ENCODE measurements at places on chromosomes 1 and 21.

GRCh38 chr1:177301425-177302124, 130.8 kb downstream of the BRINP2 start:
- no peak for DNase-seq

DNA sequence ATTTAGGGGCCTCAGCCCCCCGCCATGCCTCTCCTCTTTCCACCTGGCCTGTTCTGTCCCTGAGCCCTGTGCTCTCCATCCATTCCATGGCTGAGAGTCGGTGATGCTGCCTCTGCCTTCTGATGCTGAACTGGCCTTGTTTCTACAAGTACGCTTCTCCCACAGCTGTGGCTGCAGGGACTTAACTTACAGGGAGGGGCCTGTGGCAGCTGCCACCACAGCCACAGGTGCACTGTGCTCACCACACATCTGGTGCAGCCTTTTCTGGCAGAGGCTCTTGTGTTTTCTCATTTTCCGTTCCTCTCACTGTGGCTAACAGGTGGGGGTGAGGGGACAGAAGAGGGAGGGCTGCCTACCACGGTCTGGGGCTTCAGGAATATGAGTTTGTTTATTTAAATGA, 4.2 kb downstream of the FMO1 start:
- no peak for DNase-seq

DNA sequence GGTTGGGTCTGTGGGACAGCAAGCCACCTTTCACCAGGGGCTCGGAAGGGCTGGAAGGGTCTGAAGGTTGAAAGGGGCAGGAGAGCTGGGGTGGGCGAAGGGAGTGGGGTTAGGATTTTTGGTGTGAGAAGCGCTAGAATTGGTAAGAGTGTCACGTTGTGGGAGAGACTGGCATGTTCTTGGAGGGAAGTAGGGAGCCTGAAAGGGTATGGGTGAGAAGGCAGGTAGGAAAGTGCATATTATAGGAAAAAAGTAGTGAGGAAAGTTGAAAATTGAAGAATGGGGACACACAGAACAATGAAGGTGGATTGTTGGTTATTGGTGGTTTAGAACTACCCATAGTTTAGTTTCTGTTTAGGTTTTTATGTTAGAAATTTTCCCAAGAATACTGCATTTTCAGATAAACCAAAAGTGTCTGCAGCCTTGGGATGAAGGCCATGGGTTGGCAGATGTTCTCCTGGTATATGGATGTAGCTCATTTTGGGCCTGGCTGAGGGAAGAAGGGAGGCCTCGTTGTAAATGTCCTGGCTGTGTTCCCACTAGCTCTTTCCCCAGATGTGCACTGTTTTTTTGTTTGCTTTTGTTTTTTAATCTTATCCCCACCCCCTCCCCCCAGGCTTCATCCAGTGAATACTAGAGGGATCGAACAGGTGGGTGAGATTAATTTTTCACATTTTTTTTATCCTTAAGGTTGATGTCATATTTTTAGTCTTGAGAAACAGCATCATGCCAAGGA, 1.2 kb downstream of the LRRC42 start:
- no peak for DNase-seq

DNA sequence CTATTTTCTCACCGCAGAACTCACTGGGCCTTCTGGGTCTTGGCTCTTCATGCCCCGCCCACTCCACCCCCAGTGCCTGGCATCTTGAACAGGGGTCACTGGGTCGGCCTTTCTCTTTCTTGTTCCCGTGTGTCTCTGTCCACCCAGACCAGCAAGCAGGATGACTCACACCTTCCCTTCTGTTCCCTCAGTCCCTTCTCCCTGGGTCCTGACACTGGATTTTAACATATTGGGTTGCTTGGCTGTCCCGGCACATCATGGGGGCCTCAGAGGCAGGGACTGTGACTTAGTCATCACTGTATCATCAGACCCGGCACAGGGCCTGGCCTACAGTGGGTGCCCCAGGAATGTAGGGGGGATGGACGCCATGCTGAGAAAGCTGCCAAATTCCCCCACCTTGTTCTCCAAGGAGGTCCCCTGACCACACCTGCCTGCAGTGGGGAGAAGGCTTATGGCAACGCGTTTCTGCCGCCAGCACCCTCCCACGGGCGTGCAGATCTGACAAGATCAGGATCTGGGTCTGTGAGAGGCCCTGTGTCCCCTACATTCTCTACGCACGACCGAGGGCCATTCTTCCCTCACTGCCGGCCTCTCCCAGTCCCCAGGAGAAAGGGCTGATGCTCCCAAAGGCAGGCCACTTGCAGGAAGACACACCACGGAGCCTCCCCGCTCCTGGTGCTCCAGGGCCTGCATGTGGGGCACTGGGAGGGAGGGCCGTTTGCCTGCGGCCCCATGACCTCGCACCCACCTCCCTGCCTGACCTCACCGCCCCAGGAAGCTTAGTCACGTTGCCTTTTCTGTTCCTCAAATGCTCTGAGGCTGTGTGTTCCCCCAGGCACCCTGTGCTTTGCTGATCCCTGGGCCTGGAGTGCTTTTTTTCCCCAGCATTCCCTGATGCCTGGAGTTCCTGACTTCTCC, 157.2 kb upstream of the TMEM51 start:
- no peak for DNase-seq

GRCh38 chr1:185083818-185084217, 38.5 kb downstream of the RNF2 start:
- DNase-seq: no peak

GRCh38 chr1:160437432-160438316, 37.3 kb downstream of the VANGL2 start:
- DNase-seq: no peak

- DNase-seq: no peak
Observed at GRCh38 chr1:42176902-42177519, 12.5 kb upstream of the GUCA2A start.

DNA sequence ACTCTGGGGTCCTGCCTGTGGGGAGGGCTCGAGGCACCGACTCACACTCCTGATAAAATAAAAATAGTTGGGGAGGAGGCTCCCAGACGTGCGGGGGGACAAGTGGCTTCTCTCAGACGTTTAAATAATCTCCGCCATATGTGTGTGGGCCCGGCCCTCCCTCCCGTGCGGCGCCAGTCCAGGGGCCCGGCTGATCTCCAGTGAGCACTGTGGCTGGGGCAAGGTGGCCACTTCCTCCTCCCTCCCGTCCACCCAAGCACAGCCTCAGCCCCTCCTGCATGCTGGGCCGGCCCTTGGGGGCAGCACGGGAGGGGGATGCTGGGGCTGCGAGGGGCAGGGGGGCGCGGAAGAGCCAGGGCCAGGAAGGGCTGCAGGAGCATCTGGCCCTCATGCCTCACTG, 4.0 kb upstream of the PLCH2 start:
- no peak for DNase-seq

DNA sequence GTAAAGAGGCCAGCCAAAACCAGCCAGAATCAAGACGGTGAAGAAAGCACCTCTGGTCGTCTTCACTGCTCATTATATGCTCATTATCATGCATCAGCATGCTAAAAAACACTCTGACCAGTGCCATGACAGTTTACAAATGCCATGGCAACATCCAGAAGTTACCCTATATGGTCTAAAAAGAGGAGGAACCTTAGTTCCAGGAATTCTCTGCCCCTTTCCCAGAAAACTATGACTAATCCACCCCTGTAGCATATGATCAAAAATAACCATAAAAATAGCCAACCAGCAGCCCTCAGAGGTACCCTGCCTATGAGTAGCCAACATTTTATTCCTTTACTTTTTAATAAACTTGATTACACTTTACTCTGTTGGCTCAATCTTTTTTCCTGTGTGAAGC, 34.2 kb upstream of the PBX1 start:
- no peak for DNase-seq

GRCh38 chr1:241715435-241715834, 63.4 kb downstream of the WDR64 start:
- no peak for DNase-seq

GRCh38 chr1:32754317-32755097, 51.9 kb upstream of the SYNC start:
- no peak for DNase-seq

- DNase-seq: no peak
Observed at GRCh38 chr1:117698398-117699160, 92.7 kb downstream of the TENT5C start.

DNA sequence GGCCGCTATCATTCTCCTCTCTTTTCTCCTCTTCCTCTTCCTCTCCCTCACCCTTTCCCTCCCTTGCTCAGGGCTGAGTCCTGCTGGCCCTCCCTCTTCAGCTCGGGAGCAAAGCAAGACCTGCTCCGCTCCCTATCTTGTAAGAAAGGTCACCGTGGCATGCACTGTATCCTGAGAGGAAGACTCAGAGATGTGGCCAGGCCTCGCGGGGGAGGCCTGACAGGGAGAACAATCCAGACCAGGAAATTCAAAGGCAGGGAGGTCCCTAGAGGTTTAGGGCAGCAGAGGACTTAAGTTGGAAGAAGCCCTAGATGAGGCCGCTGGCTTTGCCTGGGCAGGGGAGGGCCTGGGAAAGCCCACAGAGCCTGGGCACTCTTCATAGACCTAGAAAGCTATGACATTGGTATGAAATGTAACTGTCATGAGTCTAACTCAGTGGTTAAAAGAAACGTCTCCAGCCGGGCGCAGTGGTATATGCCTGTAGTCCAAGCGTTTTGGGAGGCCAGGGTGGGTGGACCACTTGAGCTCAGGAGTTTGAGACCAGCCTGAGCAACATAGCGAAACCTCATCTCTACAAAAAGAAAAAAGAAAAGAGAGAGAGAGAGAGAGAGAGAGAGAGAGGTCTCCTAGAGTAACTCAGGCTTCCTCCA, 14.6 kb upstream of the PTAFR start:
- DNase-seq: no peak

DNA sequence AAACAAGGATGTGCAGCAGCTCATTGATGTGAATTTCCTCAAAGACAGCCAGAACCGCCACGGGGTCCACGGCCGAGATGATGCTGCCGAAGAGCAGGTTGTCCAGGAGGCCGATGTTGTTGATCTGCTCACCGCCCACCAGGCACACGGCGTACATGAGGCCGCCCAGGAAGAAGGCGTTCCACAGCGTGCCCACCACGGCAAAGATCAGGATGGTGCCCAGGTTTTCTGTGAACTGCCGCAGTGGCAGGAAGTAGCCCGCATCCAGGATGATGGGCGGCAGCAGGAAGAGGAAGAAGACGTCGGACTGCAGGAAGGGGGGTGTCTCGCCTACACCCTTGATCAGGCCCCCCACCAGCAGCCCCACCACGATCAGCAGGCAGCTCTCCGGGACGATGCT, 41.1 kb downstream of the SLC9A1 start:
- no peak for DNase-seq

GRCh38 chr1:169550294-169550693, 36.0 kb downstream of the F5 start:
- no peak for DNase-seq

GRCh38 chr1:226671277-226671676, 67.8 kb downstream of the ITPKB start:
- no peak for DNase-seq

DNA sequence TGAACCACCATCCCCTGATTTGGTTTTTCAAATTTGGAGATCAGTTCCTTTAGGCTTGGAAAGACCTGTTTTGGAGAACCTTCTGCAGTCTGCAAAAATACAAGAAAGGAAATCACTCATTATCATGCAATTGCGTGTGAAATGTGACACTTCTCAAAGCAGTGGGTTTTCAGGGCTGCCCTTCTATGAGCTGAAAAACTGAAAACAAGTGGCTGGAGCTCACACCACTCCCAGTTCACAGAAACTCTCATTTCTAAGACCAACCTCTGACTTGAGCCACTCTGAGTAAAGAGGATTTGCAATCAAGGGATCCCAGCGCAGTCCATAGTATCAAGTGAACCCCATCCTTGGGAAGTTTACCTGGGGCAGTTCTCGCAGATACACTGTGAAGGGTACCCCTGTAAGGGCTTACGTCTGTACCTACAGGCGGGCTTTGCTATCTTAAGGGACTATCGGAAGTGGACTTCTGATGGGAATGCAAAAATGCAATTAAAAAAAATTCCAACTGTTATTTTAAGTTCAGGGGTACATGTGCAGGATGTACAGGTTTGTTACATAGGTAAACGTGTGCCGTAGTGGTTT, 12.8 kb downstream of the SH2D1B start:
- no peak for DNase-seq

DNA sequence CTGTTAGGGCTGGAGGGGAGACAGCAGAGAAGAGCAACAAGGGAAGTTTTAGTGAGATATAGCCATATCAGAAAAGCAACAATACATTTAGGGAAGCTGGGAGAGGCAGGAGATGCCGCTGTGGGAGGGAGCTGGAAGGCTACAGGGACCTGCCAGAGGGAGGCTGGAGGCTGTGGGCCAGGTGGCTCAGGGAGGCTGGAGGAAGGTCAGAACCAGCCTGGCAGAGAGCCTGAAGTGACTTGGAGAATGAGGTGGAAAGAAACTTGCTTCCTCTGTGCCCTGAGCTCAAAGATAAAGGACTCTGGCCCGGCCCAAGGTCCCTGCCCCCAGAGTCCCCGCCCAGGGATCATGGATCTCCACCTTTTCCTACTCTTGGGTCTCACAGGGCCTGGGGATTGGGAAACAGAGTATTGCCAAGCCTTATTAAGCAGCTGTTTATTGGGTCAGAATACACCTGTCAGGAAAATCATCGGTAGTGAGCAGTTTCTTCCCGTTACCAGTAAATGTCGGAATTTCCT, 85.9 kb downstream of the KIF26B start:
- DNase-seq: no peak

DNA sequence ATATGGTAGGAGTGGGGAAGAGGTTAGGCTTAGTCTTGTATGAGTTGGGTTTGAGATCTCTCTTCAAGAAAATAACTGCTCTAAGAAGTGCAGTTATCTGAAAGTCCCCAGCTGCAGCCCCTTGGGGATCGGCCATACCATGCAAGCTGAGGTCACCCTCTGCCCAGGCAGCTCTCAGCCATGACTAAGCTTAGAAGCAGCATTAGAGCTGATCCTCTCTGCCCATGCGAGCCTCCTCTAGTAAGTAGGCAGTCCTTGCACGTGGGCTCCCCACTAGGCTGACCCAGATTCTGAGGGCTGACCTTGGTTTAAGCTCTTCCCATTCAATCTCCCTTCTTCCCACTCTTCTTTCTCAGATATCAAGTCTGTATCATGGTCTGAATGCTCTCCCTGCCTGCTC, 121.0 kb upstream of the UBE2U start:
- DNase-seq: no peak

DNA sequence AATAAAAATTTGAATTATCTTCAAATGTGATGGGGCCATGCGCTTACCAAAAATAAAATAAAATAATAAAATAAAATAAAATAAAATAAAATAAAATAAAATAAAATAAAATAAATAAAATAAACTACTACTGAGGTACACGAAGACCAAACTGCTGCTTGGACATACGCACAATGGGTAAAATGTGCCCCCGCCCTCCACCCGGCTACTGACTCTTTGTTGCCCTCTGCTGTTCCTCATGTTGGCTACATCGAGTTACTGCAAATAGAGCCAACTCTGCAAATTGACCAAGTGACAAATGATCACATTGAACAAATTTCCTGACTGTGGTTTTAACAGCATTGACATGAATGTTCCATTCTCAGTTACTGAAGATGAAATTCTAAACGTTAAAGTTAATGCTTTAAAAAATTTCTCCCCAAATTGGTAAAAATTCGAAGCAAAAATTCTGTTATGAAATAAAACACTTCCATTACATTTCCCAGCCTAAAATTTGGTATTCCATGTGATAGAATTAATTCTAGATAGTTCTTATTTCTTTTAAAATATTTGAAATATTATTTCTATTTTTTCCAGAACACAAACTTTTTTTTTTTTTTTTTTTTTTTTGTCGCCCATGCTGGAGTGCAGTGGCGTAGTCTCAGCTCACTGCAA, 18.8 kb upstream of the MAP1LC3C start:
- peak; percentile 12 for DNase-seq

- no peak for DNase-seq
Observed at GRCh38 chr1:106523497-106523896, 533.0 kb upstream of the PRMT6 start.

GRCh38 chr1:161223805-161224694, 622 bp upstream of the APOA2 start:
- no peak for DNase-seq
